ENCODE measurements at places on chromosomes 2 and 18.

DNA sequence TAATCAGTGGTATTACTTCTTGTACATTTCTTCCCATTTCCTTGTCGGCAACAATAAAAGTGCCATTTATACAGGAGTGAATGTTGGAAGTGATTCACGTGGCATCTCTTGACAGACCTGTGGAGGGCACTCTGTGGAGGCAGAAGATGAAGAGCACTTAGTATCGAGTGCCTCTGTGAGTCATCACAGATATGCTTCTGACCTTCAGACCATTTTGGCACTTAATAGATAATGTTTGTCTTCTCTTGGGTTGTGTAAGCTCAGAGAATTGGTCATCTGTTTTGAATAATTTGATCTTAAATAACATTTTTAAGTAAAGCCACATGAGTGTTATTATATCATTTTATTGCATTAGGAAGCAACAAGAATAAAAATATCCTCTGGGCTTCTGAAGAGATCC is 305.5 kb downstream of the PTPRM start:
- no peak for DNase-seq

GRCh38 chr2:59237311-59237710 is 996.2 kb upstream of the FANCL start:
- DNase-seq = no peak

DNA sequence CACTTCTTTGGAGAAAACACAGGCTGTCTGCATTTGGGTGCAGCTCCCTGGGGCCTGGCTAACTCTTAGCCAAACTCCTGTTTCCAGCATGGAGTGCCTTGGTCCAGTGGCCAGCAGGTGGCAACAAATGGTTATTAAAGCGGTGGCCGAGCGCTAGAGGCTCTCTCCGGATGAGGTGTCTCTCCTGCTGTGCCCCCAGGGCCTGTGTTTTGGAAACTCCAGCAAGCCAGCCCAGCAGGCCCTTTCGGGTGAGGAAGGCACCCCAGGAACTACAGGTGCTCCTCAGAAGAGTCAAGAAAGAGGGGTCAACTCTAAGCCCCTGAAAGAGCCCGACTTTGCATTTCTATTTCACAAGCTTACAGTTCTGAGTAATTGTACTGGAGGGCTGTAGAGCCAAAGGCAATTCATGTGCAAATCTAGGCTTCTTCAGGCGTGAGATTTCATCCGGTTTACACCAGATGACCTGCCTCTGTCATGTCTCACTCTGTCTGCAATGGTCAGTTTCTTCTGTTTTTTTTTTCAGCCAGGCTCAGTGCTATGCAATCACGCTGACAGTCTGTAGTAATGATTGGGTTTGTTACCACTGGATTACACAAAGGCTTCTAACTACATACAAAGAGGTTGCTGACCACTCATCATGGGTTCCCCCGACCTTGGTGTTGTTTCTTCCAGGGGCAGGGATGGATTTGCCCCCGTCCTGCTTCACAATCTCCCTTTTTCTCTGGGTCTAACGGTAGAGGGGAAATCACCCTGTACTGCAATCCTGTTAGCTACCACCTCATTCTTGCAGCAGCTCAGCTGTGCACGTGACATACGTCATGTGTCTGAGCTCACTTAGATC is 7.6 kb upstream of the CHRNA1 start:
- DNase-seq = peak; percentile 54

DNA sequence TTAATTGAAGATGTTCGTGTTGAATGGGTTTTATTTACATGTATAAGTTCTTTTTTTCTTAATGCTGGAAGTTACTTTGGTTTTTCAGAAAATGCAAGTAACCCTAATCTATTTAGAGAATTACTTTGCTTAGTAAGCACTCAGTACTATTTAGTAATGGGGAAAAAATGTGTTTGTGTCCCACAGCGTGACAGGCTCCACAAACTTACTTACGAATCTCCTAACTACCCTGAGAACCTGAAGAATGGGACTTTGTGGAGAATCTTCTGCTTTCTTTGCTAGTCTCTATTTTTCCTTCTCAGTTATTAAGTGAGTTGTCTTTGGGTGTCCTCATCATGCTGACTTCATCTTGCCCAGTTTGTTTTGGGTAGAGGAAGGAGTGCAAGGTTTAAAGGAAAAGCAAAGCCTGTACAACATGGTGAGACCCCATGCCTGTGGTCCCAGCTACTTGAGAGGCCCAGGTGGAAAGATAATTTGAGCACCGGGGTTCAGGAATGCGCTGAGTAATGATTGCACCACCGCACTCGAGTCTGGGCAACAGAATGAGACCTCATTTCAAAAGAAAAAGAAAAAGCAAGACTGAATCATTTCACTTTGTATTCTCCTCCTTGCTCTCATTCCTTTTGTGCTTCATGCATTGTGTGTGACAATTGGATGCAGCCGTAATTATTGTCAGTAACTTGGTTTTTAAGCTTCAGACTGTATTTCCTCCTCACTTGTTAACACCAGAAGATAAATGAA is 10.2 kb downstream of the NEDD4L start:
- DNase-seq = no peak

DNA sequence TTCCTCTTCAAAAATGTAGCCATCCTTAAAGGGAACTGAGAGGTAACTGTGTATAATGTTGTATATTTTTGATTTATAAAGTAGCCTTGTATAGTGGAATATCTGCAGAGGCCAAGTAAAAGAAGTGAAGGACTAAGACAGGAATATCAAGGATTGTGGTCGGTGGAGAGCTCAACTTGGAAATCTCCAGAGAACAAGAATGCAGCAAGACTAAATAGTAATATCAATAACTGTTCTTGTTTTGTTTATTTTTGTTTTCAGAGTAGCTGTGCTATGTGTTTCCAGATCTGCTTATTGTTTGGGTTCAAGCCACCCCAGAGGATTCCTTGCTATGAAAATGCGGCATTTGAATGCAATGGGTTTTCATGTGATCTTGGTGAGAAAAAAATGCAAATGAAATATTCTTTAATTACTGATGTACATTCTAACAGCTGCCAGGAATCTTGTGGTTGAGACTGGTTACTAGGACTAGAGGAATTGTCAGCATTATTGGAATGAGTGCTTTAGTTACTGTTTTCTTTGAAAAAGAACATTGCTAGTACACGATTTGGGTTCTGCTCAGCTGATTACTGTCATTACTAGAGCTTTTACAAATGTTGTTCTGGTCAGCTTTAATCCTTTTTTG is 25.0 kb downstream of the FASTKD2 start:
- no peak for DNase-seq

DNA sequence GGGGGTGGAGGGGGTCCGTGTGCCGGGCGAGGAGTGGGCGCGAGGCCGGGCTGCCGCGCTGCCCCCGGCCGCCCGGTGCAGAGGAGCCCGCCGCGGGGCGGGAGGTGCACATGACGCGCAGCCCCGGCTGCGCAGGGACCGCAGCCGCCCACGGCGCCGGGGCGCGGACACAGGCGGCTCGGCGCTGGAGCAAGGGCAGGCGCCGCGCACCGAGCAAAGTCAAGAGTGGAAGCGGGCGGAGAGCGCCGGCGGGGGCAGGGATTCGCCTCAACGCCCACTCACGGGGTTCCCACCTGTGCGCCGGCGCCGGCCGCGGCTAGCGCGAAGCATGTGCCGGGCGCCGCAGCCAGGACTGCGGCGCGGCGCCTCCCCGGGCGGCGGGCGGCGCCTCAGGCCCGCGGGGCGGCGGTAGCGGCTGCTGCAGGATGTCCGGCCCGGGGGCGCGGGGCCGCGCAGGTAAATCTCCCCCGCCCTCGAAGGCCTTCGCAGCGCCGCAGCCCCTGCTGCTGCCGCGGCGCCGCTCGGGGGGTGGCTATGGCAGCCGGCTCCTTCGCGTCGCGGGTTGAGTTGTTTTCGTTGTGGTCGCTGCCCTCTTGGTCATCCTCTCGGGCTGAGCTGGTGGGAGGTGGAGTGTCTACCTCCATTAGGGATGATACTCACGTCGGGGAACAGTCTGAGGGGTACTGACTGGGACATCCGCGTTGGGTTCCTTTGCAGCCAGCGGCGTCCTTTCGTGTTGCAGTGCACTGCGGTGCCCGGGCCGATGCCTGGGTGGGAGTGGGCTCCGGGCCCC is 216.3 kb upstream of the DTNA start:
- no peak for DNase-seq

DNA sequence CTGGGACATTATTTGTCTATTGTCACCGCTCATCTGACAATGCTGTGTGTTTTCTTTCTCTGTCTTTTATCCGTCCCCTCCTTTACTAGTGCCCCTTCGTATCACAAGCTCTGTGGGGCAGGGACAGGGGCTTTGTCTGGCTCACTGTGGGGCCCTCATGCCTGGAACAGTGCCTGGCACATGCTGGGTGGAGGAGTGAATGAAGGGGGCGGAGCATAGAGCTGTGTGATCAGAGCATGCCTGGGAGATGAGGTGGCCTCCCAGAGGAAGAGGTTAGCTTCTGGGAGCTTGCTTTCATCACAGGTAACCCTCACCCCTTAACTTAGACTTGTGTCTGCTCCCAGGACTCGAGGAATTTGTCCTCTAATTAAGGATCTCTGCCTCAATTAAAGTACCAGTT is 16.4 kb downstream of the MTCL1 start:
- no peak for DNase-seq

All from omental fat pad (tissue), 4 donors.